Activated CD4-positive, CD25-positive, alpha-beta regulatory T cell treated with anti-CD3 and anti-CD28 coated beads, Interleukin-2, amount 50 U/mL, for 16 hours (primary cell): ENCODE measurements at places on chromosomes 13 and 19.

GRCh38 chr13:31192306-31192705 lies 7.5 kb upstream of the B3GLCT start:
- no peak for DNase-seq

- no peak for DNase-seq
Measured at GRCh38 chr13:112709825-112710783, 20.3 kb downstream of the ATP11A start.

- no peak for DNase-seq
Measured at GRCh38 chr19:1449467-1450442, at the start of gene APC2. Gene APC2 (plus strand): TSS chr19:1450121. CDS start chr19:1453002, 2,881 bp downstream.

DNA sequence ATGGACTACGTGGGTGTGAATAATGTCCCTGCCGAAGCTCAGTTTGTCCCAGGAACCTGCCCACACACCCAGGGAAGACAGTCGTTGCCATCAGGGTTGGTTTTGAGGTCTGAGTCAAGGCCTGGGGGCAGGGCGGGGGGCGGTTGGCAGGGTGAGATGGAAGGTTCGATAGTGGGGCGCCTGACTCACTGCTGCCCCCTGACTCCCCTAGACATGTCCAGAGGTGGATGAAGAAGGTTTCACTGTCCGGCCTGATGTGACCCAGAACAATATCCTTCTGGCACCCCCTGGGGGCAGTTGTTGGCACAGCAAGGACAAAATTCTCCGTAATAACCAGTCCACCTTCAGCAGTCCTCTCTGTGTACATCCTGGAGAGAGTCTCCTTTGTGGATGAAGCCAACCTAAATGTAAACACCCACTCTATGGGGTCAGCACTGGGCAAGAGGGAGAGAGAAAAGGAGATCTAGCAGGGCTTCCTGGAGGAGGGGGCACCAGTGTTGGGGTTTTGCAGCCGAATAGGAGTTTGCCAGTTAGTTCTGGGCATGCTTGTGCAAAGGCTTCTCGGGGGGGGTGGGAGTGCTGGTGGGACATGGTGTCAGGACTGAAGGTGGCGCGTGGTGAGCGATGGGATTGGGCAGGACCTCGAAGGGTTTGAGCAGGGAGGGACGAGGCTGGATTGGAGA lies 19.6 kb upstream of the B3GNT3 start:
- no peak for DNase-seq

DNA sequence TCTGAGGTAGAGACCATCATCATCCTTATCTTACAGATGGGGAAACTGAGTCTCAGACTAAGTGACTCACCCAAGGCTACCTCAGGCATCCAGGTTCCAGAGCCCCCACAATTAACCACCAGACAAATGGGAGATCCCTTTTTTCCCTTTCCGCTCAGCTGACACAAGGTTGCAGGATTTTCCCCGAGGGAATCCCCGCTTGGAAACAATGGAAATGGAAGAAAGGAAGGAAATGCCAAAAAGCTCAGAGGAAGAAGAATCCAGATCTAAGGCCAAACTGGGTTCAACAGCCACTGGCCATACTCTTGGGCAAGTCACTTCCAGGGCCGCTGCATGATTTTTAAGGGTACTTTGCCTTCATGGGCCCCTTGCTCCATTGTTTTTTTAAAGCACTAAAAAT lies 1.6 kb downstream of the ZNF71 start:
- no peak for DNase-seq
